Trophoblast cell (in vitro differentiated cells and primary cell): ENCODE measurements at places on chromosomes 13 and 19.

GRCh38 chr13:74288361-74288911 lies 154.2 kb upstream of the KLF12 start:
- no peak for DNase-seq

DNA sequence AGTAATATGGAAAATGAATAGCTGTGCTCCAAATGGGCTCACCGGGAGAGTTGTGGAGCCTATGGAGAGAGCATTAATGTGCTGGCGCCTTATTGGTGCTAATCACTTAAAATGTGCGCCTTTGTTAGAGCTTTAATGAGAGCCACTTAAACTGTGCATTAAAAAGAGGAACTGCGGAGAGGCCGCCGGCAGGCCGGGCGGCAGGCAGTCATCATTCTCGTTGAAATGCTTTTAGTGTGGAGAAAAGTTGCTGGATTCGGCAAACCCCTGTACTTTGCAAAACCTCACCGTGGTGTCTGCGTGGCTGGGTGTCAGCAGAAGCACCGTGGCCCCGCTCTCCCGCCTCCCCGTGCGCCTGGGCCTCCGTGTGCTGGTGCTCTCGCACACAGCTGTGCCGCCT lies 105.5 kb downstream of the KDM4B start:
- no peak for DNase-seq

DNA sequence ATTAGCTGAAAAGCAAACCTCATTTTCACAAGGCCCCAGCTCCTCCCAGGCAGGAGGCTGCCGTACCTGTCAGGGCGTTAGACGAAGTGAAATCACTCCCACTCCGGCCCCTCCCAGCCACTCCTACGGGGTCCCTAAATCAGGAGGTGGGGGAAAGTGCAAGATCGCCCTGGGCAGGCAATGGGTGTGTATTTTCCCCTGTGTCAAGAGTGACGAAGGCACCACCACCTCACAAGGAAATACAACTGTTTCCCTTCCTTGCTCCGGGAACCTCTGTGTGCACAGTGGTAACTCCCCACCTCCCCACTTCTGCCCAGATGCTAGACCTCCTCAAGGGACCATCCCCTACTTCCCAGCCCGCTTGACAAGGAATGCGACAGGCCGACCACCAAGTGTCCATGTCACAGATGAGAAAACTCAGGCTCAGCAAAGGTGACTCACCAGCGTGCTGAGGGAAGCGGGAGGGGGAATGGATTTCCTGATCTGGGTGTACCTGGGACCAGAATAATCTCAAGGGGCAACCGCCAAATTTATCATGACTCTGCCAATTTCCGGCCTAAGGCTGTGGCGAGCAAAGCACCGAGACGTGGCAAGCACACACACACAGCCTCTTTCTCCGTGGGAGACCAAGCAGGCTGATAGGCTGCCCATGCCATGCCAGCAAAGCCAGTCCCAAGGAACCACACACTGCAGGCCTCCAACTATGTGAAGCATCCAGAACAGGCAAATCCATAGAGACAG lies 7.3 kb downstream of the PPP6R1 start:
- no peak for DNase-seq

DNA sequence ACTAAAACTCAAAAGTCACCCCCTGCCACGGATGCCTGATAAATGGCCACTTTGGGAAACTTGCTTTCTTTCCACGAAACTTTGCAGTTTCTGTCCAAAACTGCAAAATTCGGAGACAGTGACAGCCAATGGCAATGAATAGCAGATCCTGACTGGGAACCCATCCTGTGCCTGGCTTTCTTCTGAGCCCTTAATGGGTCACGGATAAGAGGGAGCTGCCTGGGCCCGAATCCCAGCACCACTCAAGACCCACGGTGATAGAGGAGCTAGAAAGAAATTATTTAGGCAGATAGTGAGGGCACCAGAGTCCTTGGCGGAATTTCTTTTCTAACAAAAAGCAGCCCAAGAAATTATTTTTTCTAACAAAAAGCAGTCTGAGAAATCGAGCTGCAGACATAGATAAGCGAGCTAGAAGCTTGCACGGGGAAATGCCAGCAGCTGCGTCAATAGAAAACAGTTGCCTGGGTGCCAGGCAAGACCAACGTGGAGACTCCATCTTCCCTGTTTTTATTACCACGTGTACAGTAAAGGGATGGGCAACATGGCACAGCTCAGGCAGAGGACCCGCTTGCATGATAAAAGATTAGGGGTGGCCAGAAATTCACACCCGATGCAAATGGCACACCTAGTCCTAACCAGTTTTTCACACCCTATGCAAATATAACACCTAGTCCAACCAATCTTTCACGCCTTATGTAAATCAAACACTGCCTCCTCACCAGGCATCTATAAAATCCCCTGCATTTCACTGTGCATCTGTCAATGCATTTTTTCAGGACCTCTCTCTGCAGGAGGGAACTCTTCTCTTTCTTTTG lies 7.1 kb upstream of the HSH2D start:
- DNase-seq: no peak

- DNase-seq: no peak
These were observed 187.9 kb upstream of the TSHZ3 start for GRCh38 chr19:31537136-31537535.

- DNase-seq: no peak
These were observed 75.0 kb downstream of the ZMYM2 start for GRCh38 chr13:20033486-20033885.

DNA sequence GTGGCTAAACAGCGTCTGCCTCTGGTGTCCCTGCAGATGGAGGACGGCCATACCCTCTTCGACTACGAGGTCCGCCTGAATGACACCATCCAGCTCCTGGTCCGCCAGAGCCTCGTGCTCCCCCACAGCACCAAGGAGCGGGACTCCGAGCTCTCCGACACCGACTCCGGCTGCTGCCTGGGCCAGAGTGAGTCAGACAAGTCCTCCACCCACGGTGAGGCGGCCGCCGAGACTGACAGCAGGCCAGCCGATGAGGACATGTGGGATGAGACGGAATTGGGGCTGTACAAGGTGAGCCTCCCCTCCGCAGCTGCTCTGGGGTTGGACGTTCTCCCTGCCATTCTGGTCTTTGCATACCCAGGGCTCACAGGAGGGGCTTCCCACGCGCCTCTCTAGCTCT lies 19.9 kb downstream of the UHRF1 start:
- DNase-seq: no peak

GRCh38 chr13:114061744-114062143 lies 70.7 kb downstream of the RASA3 start:
- no peak for DNase-seq

DNA sequence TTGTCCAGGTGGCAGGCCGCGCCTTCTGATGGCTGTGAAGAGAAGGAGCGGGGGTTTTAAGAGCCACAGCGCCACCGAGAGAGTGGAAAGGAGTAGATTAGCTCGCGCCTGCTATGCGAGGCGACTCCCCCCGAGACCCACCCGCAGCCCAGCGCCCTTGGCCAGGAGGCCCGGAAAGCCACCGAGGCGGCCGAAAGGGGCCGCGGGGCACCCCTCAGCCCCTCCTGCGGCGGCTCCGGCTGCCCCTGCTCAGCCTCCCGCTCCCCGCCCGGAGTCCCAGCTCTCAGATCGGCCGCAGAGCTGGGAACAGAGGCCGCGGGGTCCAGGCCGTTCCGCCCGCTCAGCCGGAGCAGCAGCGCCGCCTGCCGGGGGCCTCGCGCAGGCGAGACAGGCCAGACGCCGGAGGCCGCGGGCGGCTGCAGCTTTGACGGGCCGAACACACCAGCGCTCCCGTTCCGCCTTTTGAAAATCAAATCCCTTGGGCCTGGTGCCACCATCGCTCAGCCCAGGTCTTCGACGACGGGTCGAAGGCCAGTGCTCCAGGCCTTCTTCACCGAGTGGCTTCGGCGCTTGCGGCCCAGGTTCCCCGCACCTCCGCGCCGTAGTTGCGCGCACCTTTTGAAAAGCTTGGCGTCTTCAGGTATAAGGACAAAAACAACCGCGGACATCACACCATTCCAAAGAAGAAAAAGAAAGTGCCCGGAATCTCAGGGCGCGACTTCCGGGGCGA lies 15.3 kb downstream of the CDX2 start:
- peak; percentile 63 for DNase-seq

GRCh38 chr13:28415994-28416421 lies 78.9 kb downstream of the FLT1 start:
- peak; percentile 70 for DNase-seq

DNA sequence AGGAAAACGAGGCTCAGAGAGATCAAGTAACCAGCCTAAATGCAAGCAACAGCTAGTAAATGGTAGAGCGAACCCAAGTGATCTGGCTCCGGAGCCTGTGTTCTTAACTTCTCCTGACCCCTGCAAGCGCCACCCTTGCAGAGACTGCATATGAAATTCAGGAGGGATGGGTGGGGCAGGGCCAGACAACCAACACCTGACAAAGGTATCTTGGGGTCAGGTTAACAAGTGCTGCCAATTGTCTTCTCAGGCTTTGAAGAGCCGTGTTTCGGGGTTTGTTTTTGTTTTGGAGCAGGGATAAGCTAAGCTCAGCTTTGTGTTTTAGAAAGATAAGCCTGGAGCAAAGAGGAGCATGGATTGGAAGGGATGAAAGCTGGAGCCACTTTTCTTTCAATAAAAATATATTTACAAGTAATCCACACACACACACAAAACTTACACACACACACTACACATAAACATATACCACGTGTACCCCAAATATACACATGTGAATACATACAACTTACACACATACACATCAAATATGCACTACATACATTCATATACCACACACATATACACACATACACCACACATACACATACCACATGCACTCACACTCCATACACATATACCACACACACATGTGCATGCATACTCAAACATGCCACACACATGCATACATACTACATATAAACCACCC lies 722.0 kb downstream of the DIAPH3 start:
- DNase-seq: no peak

DNA sequence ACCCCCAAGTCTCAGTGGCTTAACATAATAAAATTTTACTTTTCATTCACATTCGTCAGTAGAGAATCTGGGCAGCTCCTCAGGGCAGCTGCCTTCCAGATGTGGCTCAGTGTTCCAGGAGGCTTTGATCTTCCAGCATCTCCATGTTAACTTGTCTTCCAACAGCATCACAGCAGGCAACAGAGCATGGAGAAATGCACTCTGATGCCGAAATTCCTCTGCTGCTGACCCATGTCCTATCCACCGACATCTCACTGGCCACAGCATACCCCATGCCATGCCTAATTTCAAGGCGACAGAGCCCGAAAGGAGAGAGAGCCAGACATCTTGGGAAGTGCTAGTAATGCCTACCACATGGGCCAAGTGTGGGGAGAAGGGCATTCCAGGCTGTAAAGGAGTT lies 64.9 kb upstream of the MEDAG start:
- DNase-seq: no peak

- DNase-seq: peak; percentile 25
These were observed 65.0 kb upstream of the GTF2F2 start for GRCh38 chr13:45055198-45055901.

GRCh38 chr19:2255112-2255845 lies 938 bp downstream of the JSRP1 start:
- no peak for DNase-seq

- DNase-seq: no peak
These were observed 5.3 kb downstream of the DYRK1B start for GRCh38 chr19:39828654-39829032.

DNA sequence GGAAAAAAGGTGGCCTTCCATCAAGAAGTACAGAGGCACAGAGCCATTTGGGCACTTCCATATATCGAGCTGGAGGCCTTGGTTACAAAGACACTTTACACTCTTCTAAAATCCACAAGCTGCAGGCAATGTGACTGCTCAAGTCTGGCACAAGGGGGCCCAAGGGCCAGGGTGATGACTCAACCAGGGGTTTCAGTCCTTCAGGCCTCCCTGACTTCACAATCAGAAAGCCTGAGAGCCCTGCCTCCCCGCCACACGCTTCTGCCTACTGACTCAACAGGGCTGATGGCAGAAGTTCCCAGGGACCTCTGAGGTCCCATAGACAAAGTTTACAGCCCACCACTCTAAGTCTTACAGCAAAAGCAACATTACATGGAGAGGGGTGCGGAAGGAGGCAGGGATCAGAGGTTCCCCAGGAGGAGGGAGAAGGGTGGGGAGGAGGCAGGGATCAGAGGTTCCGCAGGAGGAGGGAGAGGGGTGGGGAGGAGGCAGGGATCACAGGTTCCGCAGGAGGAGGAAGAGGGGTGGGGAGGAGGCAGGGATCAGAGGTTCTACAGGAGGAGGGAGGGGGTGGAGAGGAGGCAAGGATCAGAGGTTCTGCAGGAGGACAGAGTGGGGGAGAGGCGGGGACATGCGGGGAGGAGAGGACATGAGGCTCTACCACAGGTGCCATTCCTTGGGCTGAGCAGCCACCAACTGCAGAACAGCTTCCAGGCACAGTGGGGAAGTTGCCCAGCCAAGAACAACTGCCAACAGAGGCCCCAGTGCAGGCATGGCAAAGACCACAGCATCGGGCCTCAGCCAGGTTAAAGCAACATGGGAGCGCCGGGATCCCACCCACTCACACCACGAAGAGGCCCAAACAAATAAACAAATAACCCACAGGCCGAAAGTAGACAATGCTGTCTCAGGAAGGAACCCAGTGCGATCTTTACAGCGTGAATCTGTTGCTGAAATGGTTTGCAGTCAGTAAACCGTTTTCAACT lies 52.0 kb downstream of the SLC7A1 start:
- peak; percentile 46 for DNase-seq

DNA sequence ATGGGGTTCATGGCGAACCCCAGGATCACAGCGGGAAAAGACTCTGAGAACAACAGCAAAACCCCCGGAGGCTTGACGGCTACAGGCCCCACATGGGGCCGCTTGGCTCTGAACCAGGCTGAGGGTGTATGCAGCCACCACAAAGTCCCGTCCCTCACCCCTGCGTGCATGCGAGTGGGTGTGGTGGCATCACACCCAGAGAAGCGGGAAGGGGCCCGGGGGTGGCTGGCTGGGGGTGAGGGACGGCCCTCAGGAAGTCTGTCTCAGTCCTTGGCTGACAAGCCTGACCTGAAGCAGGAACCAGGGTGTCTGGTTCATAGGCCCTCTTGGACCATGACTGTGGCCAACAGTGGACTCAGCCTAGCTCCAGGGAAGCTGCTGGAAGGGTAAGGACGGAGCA lies 34.2 kb downstream of the CEBPG start:
- no peak for DNase-seq

GRCh38 chr13:98937911-98938381 lies 39.9 kb downstream of the DOCK9 start:
- DNase-seq: no peak

DNA sequence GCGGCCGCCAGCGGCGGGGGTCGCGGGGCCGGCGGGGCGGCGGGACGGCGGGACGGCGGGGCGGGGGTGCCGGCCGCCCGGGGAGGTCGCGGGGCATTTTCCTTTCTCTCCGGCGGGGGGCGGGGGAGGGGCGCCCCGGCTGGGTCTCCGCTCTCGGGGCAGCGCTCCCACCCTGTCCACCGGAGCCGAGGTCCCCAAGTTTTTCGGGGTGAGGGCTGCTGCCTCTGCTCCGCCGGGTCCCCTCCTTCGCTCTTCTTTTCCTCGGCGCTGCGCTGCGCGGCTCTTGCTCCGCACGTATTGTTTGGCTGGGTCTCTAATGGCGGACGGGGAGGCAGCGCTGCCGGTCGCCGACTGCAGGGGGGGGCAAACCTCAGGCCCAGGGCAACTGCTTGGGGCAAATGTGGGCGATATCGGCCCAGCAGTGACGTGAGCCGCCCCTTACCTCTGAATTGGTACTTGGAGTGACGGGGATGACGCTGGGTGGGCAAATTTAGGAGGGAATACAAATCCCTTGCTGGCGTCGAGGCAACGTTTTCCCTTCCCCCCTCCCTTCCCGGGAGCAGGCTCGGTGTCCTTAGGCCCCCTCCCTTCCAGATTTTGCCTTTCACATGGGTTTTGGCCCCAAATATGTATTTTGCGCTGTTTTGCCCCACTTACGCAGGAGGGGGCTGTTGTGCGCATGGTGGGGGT lies 759 bp downstream of the ZMYM2 start:
- DNase-seq: peak; percentile 69
